ENCODE measurements at places on chromosomes 5 and 9.
A peak's percentile ranks its signal among the peaks of the same experiment; 100 is the strongest.

GRCh38 chr9:122444041-122444733 is 33.5 kb downstream of the OR1J1 start:
- DNase-seq = no peak

- no peak for DNase-seq
These were observed 23.8 kb downstream of the TRPM3 start for GRCh38 chr9:71097671-71098070.

GRCh38 chr5:147520450-147520849 is 10.6 kb upstream of the DPYSL3 start:
- DNase-seq = no peak

GRCh38 chr5:24850926-24851486 is 206.2 kb upstream of the CDH10 start:
- no peak for DNase-seq

DNA sequence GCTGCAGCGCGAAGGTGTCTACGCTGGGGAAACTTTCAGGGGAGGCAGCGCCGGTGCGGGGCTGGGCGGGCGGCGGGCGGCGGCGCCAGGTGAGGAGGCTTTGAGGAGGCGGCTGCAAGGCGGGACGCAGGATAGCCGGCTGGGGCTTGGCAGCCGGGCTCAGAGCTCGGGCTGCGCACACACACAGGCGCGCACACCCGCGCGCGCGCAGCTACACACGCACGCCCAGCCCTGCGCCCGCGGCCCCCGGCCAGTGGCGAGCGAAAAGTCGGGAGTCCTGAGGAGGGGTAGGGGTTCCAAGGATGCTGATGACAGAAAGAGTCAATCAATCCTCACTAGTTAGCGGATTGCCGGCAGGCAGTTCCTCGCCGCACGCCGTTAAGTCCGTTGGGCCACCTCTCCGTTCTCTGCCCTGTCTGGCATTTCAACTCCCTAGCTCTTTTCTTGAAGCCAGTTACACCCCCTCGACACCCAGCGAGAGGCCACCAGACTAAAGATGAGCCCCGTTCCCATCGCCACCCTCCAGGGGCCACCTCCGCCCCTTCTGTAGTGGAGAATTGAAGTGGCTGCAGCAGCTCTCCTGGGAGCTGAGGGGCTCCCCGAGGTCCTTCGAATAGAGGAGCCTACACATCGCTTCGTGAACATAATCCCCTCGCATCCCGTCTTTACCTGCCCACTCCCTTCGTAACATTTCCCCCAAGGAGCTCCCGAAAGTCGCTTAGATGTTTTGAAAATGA is 1640.3 kb upstream of the C9orf72 start:
- no peak for DNase-seq

DNA sequence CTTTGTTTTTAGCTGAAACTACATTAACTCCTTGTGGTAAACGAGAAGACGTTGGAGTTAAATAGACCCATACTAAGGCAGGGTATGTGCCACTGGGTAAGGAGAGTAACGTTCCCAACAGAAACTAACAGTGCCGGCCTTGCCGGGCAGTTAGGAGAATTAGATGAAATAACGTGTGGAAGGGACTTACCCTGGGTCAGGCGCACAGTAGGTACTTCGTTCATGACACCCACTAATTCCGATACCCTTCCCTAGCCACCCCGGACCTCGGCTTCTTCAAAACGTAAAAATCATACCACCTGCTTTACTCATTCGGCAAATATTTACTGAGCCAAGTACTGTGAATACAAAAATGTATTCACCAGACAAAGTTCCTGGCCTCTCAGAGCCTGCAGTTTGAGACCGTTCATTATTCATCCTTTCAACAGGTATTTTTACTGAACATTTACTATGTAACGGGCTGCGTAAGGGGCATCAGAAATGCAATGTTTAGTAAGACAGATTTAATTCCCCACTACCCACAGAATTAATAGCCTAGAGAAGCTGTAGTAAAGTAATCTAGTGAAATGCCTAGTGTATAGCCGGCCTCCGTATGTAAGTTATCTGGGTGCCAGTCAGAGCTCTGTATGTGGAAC is 3.2 kb upstream of the SMIM23 start:
- DNase-seq = no peak

- no peak for DNase-seq
These were observed 75.3 kb upstream of the PJA2 start for GRCh38 chr5:109485030-109485429.

- DNase-seq = no peak
These were observed 112.7 kb downstream of the NTRK2 start for GRCh38 chr9:84781931-84782866.

DNA sequence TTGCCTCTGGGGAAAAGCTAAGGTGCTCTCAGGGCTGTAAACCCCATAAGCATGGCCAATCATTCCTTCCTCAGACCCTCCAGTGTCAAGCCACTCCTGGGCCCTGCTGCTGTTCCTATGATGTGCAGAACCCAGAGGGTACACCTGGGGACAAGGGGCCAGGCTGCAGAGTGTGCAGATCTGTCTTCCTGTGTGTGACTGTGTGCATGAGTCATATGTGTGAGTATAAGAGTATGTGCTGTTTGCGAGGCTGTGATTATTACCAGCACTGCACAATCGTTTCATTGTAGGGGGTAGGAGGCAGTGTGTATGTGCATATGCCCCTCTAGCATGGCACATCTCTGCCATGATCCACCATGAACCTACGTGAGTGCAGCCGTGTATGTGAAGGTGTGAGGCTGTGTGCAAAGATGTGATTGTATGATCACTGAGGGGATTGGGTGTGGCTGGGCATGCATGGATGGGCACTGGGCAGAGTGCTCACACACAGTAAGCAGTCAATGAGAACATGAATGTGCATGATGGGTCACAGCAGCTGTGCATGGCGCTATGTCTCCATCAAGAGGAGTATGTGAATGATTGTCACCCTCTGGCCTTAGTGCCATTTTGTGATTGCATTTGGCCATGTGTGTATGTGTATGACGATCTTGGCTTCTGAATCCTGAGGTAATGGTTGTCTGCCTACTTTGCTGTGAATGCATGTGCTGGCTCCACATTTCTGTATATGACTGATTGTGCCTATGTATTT is 2.4 kb upstream of the OR1K1 start:
- no peak for DNase-seq

DNA sequence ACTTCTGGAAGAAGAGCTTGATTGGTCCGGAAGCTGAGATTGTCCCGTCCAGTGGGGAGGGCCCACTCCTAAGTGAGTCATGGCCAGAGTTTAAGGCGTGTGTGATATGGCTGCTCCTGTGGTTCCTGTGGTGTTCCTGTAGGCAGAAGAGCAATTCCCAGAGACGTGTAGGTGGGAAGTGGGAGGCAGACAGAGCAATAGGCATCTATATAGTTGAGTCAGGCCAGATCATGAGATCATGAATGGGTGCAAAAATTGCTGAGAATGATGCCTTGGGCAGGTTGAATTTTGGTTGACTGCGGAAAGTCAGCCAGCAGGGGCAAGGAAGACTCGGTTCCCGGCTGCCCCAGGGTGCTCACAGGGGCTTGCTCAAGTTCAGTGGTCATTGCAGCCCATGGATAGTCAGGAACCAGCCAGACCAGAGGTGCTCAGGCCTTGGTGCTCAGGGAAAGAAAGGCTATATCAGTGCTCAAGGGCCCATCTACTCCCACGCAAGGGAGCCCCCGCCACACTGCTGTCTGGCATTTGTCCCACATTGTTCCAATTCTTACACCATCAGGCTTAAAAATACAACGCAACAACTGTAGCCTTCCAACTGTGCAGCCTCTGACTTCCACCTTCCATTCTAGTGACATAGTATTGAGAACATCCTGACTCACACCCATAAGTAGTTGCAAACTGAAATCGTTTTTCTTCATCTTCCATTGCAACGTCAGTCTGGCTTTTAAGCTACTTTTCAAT is 21.0 kb upstream of the GSN start:
- no peak for DNase-seq

GRCh38 chr9:12783767-12784460 is 9.1 kb downstream of the LURAP1L start:
- no peak for DNase-seq

DNA sequence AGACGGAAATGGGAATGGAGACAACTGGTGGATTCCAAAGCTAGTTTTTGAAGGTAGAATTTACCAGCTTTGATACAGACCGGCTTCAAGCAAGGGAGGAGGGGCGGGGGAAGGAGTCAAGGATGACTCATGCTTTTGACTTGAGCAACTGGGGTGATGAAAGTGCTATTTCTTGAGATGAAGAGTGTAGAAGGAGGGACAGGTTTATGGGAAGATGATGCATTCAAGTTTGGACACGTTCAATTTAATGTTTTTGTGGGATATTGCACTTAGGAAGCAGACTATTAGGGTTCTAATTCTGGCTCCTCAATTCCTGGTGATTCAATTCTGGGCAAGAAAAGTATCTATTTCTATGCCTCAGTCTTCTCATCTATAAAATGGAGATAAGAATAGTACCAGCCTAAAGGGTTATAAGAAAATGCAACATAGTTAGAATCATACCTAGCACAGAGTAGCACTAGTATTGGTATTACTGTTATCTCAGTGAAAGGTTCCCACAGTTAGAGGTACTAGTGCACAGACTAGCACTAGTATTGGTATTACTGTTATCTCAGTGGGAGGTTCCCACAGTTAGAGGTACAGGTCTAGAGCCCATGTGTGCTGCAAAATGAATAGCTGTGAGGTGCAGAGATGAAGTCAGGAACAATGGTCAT is 4.6 kb downstream of the NIPAL4 start:
- DNase-seq = peak; percentile 37

GRCh38 chr5:23459214-23459613 is 48.2 kb upstream of the PRDM9 start:
- DNase-seq = no peak

DNA sequence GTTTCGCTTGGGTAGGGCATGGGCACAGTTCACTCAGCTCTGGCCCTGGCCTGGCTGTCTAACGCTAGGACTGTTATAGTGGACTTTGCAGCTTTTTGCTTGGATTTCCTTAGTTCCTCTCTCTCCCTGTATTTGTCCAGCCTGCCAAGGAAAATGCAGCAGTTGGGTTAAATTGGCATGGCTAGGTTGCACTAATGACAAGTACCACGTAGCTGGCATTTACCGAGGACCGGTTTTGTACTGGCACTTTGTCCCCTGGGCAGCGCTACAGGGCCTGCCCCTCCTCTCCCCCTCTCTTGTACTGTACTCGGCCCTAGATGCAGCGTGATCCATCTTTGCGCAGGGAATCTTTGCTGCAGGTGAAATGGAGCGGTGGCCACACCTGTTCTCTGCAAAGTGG is 2.4 kb downstream of the WDR5 start:
- no peak for DNase-seq

DNA sequence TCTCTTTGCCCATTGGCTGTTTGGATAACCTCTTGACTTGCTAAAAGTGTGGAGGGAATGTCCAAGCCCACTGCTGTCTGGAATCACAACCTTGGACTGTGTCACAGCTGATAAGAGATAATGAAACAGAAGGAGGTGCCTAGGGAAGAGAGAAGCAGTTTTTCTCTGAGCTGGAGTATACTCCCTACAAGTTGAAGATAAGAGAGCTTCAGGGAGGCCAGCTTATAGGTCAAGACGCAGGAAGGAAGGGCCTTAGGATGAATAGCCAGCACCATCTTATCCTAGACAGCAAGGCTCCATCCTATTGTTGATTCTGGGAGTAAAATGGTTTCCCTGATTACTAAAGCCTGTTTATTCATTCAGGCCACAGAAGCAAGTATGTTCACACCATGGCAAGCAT is 244.7 kb downstream of the NPR3 start:
- DNase-seq = no peak

DNA sequence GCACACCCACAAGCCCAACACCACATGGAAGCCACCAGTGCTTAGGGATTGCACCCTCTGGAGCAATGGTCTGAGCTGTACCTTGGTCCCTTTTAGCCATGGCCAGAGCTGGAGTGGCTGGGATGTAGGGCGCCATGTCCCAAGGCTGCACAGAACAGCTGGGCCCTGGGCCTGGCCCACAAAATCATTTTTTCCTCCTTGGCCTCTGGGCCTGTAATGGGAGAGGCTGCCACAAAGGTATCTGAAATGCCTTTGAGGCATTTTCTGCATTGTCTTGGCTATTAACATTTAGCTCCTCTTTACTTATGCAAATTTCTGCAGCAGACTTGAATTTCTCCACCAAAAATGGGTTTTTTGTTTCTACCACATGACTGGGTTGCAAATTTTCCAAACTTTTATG is 117.6 kb downstream of the SPOCK1 start:
- no peak for DNase-seq

DNA sequence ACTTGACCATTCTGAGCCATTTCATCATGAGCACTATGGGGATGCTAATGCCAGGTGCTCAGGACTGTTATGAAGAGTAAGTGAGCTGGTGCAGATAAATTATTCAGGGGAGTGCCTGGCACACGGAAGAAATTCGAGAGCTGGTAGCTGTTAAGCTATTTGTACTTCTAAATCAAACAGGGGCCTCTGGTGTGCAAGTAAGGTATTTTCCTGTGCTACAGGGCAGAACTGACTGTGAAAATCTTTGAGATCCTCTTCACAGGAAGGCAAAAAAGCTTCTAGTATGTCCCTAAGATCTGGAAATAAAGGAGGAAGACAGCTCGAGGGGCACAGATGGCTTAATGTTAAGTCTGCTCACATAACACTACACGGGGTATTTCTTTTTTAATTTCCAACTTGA is 106.3 kb upstream of the SPOCK1 start:
- no peak for DNase-seq

- no peak for DNase-seq
These were observed 639.7 kb downstream of the BNC2 start for GRCh38 chr9:16230731-16231130.

DNA sequence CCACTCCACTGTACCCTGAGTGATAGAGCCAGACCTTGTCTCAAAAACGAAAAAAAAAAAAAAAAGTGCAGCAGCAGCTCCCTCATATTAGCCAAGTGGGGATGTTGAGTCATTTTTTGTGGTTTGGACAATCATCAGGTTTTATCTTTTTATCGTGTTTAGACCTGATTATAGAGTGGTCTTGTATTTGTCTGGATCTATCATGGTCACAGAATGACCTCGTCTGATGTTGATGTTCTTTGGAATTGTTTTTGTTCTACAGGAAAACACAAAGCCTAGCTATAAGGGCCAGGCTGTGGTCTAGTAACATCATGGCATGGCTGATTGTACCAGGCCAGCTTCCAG is 1.6 kb upstream of the FBXW11 start:
- no peak for DNase-seq

- no peak for DNase-seq
These were observed 124.5 kb upstream of the KLF9 start for GRCh38 chr9:70539001-70539400.

DNA sequence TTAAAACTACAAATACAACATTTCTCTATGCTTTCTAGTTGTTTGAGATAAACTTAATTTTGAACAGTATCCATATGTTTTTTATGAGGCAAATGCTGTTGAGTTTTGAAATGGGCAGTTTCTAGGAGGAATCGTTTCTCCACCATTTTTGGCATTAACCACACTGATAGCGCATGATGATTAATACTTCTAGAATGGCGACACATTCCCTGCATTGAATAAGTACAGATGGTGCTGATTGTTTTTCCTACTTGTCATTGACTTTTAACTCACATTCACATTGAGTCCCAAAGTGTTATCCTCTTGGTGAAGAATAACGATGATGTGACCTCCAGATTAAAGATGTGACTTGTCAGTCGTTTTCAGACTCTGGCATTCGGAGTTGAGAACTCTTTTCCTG is 6.5 kb upstream of the CCDC192 start:
- no peak for DNase-seq

- DNase-seq = no peak
These were observed 6.4 kb downstream of the PLIN2 start for GRCh38 chr9:19120877-19121276.

Measured in stimulated activated CD8-positive, alpha-beta memory T cell treated with anti-CD3 and anti-CD28 coated beads, Interleukin-2, amount 100 ng/mL, for 48 hours (primary cell).